ENCODE measurements at places on chromosomes 16 and 17. TPM values are rescaled to one million over a fixed set of nuclear protein-coding genes. Genes with fewer than 3 reads are reported as not detected.

The DHRS7C gene
- total RNA-seq, result not detected

GRCh38 chr17:81976332-81977210 lies 858 bp upstream of the ASPSCR1 start:
- H3K36me3 ChIP-seq, result peaks cover 9% of the 10 kb centered on the region
- H3K27me3 ChIP-seq, result no peaks in the 10 kb centered on the region
- H3K27ac ChIP-seq, result peak overlapping the region; percentile 94
- DNase-seq, result no peak

GRCh38 chr16:19344224-19344801 lies 58.8 kb downstream of the CLEC19A start:
- H3K4me1 ChIP-seq, result no peaks in the 10 kb centered on the region
- H3K27ac ChIP-seq, result no peak overlapping the region
- H3K36me3 ChIP-seq, result no peaks in the 10 kb centered on the region
- H3K27me3 ChIP-seq, result no peaks in the 10 kb centered on the region
- no peak for DNase-seq
- no peak overlapping the region for H3K4me3 ChIP-seq

The GNGT2 gene
- total RNA-seq, result not detected

GRCh38 chr17:9003355-9004131 lies 17.8 kb upstream of the NTN1 start:
- H3K27me3 ChIP-seq, result no peaks in the 10 kb centered on the region
- H3K27ac ChIP-seq, result no peak overlapping the region
- H3K4me1 ChIP-seq, result no peaks in the 10 kb centered on the region
- H3K4me3 ChIP-seq, result no peak overlapping the region
- H3K36me3 ChIP-seq, result no peaks in the 10 kb centered on the region
- no peak for DNase-seq

The SLC2A4 gene
- total RNA-seq, result 2.5 TPM
